ENCODE measurements at places on chromosomes 13 and 19.

DNA sequence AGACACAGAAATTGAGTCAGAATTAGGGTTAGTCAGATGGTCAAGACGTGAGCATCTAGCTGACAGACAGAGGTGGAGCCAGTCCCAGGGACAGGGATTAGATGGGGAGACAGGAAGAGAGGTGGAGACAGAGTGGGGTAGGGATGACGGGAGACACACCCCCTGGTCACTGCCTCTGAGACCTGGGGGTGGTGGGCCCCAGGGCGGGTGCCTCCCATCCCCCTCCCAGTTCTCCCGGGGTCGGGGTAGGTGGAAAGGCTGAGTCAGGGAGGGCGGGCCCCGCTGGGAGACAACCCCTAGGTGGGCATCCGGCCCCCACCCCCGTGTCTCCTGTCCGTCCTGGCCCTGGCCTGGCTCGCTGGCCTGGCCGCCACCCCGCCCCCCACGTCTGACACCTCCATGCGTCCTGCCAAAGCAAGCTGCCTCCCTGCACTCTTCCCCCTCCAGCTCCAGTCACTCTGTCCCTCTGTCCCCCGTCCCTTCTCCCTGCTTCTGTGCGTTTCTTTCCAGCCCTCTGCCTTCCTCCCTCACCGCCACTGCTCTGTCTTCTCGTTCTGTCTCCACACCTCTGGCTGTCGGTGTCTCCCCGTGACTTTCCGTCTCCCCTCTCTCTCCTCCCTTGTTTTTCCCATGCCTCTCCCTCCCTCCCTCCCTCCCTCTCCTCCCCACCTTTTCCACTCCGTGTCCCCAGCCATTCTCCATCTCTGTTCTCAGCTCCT is 15.1 kb downstream of the CCDC97 start:
- DNase-seq, result peak; percentile 79

DNA sequence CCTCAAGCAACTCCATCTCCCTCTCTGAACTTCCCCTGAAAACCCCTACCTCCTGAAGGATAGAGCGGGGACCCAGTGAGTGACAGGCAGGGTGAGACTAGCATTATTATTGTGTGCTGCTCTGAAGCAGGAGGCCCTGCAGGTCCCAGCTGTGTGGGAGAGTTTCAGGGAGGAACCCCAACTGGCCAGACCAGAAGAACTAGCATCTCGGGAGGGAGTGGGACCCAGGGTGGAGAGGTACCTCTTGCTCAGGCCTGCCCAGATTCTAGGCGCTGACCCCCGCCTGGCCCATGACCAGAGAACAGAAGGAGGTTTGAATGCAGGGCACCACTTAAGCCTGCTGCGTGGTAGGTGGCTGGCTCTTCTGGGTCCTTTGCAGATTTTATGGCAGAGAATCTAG is 5.7 kb upstream of the LYPD3 start:
- DNase-seq, result no peak

- DNase-seq, result peak; percentile 98
These were observed 26.4 kb upstream of the TPT1 start for GRCh38 chr13:45367358-45367757.

DNA sequence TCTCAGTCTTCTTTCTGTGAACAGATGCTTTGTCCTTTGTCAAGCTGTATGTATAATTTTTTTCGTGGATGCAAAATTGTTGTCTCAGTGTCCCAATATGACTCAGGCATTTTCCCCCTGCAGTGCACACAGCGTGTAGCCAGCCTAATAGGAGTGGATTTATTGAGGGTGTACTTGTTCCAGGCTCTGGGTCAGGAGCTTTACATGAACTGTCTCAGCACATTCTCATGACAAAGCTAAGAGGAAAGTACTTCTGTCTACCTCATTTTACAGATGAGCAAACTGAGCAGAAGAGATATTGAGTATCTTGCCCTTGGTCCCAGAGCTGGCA is 50.8 kb downstream of the STK24 start:
- no peak for DNase-seq

DNA sequence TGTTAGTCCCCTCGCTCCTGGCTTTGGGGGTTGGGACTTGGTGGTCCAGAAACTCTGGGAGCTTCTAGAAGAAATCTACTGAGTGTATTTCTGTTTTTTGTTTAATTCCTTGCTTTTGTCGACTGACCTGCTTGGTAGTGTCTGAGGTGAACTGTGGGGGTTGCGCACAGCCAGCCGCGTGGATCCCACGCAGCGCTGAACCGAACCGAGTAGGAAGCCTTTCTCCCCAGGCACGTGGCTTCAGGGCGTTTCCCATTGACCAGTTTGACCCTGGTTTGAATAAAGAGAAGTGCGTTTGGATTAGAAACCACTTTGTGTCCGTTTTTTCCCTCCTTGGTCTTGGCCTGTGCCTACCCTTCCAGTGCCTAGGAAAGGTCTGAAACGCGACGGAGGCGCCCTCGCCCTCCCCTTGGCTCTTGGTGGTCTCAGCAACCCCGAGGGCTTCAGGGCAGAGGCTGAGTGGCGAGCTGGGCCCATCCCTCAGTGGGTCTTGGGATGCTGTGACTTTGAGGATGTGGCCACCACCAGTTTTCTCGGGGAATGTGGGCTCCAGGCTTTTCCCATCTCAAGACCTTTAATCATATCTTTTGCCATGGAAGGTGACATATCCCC is 2.7 kb upstream of the RPS15 start:
- no peak for DNase-seq

DNA sequence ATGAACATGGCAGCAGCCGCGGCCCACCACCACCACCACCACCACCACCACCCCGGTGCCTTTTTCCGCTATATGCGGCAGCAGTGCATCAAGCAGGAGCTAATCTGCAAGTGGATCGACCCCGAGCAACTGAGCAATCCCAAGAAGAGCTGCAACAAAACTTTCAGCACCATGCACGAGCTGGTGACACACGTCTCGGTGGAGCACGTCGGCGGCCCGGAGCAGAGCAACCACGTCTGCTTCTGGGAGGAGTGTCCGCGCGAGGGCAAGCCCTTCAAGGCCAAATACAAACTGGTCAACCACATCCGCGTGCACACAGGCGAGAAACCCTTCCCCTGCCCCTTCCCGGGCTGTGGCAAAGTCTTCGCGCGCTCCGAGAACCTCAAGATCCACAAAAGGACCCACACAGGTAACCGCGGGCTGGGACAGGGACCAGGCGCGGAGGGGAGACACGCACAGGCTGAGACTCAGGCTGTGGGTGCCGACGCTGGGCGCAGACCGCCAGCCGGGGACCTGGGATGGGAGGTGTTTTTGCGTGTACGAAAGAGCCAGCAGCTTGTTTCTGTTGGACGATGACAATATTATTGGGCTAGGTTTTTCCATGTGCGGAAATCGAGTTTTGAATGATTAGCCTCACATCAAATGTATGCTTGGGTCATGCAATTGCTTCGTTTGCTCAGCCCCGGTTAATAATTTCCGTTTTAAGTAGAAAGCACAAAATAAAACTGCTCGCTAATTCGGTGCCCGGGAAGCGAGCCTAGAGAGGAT is 1.3 kb downstream of the ZIC2 start:
- DNase-seq, result peak; percentile 7

DNA sequence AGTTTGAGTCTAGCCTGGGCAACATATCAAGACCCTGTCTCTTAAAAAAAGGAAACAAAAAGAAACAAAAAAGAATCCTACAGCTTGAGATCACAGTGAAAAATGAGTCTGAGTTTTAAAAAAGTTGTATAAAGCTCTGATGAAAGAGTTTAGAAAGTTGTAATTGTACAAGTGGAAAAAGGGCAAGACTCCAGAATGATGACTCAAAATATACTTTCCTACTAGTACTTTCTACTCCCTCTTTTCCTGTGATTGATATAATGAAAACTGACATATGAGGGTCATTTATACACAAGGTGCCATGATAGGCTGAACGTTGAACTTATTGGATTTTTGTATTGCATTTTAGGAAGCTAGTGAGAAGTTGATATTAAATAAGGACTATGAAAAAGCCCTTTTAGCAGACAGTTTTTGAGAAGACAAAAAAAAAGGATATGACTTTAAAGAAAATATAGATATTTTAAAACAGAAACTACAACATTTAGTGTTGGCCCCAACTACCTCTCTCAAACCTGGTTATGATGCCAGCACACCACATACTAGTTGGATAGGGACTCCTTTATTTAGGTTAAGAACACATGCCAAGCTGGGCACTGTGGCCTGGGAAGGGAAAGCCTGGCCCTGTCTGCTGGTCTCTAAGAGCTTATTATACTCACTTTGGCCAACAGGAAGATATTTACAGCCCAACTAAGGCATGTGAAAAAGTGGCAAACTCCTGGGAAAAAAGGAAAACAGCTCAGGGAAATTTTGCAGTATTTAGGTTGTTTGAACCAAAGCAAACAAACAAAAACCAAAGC is 116.6 kb downstream of the KL start:
- DNase-seq, result peak; percentile 26

DNA sequence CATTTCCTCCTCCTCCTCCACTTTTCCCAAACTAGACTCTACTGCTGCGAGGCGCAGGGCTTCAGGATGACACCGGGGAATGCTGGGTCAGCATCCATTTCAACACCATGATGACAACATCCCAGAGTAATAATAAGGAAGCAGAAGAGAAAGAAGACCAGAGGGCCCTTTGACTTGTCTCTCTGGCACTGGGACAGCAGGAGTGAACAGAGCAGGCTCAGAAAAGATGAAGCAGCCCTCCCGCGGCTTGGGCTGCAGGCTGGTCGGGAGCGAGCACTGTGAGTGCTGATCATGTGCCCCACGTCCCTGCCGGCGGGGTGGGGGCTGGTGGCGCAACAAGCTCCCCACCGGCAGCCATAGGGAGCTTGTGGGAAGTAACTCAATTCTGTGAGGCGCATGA is 30.5 kb downstream of the RANBP3 start:
- DNase-seq, result no peak

DNA sequence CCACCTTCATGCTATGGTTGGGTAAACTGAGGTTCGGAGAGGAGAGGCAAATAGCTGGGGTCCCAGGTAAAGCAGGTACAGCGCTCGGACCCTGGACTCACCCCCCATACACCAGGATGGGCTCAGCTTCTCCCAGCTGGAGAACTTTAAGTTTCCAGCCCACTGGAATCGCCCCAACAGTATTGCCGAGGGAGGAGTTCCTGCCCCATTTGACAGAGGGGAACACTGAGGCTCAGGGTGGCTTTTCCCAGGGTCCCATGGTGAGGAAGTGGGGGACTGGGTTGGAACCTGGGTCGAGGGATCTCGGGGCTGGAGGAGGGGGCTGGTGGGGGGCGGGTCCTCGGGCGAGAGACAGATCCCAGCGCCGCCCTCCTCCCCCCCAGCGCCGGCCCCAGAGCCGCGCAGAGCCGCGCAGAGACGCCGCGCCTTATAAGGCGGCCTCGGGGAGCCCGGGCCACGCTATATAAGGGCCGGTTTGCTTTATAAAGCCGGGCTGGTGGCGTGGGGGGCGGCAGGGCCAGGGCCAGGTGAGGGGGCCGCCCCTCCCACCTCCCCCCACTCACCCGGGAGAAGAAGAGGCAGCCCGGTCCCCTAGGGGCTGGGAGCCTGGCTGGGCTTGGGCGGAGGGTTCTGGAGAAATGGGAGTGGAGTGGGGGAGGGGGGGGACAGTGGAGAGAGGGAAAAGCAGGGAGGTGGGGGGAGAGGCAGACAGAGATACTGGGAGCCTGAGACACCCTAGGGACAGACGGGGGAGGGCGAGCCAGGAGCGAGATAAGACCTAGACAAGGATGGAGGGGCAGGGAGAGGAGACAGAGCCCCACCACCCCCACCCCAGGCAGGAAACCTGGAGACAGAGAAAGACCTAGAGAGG is 1.1 kb downstream of the CNN1 start:
- DNase-seq, result no peak

DNA sequence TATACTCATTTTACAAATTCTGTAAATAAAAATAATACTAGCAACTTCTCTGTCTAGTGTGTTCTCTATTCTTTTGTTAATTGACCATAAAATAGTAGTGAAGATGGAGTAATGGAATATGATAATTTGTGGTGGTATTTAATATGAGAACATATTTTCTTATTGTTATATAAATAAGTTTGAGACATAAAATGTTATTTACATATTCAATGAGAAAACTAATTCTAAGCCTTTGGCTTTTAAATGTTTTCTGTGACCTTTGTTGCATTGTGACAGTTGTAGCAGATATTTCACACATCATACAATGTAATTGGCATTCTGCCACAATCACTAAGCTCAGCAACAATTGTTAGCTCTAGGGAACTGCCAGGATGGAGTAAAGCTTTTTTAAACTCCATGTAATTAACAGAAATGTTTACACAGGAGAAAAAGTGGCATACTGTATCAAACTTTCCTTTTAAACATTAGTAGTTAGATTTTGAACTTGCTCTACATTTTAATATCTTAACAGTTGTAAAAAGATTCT is 562.1 kb upstream of the PCDH9 start:
- DNase-seq, result peak; percentile 24

DNA sequence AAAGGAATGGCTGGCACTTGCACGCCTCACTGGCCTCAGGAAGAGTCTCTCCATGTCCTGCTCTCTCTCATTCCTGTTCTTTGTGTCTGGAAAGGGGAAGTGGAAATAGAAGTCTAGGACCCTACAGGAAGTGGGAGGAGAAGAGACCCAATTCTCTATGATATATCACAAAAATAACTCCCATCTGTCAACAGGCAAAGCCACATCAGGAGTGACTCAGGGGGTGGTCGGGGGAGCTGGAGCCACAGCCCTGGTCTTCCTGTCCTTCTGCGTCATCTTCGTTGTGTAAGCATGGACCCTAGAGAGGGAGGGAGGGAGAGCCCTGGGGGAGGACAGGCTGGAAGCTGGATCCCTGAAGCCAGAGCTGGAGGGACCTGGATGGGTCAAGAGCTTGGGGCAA is 3.0 kb downstream of the SIGLEC9 start:
- DNase-seq, result no peak

- no peak for DNase-seq
These were observed 4.9 kb downstream of the LMO7 start for GRCh38 chr13:75641026-75641425.

DNA sequence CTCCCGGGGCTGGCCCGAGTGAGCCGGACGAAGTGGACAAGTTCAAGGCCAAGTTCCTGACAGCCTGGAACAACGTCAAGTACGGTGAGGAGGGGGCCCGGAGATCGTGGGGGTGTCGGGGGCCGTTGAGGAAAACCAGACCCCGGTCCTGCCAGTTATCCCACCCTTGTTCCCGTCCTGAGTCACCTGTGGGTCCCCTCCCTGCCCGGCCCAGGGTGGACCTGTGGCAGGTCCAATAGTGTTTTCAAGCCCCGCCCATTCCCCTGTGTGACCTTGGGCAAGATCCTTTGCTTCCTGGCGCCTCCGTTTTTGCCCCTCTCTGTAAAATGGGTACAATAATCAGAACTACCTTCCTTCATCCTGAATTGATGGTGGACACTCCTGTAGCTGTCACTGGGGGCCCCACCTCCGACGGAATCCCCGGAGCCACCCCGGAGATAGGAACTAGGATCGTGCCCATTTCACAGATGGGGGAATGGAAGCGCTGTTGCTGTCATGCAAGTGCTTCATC is 593 bp downstream of the ATG4D start:
- peak; percentile 30 for DNase-seq
